ENCODE measurements at places on chromosomes 5 and 9.
A peak's percentile ranks its signal among the peaks of the same experiment; 100 is the strongest.

GRCh38 chr9:118215549-118215948 lies 511.3 kb downstream of the TLR4 start:
- no peak for DNase-seq

DNA sequence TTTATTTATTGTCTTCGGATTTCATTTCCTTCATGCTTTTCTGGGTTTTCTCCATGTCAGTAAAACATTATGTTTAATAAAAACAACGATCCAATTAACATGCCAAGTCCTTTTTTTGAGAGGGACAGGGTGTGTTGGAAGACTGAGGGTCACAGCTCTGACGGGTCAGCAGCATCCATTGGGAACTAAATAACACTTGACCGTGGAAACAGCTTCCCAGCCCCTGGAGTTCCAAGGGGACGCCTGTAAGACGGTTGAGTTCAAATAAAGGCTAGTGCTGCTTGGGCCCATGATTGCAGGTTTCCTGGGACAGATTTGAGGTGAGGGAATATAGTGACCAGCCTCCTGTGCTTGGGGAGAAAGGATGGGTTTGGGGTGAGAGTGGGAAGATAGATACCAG lies 30.4 kb upstream of the NEURL1B start:
- DNase-seq, result no peak

GRCh38 chr5:65390208-65390607 lies 91.5 kb downstream of the ADAMTS6 start:
- no peak for DNase-seq

DNA sequence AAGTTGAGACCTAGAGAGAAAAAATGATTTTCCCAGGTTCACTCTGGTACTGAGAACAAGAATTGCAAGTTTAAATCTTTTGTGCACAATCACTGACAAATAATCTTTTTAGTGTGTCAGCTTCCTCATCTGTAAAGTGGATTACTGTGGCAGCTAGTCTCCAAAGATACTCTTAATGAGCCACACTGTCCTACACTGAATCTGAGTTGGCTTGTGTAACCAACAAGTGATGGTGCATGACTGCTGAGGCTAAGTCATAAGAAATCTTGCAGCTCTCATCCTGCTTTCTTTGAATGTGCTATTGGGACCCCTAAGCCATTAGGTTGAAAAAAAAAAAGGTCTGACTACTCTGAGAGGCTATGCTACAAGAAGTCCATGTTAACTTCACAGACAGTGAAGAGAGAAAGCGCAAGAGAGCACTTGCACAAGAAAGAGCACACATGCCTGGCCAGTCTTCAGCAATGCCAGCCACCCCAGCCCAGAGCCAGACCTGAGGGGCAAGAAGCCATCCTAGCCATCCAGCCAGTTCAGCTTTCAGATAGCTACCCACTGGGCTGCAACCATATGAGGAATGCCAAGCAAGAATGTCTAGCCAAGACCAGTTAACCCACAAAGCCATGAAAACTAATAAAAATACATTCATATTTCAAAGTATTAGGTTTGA lies 419.4 kb downstream of the RAB3C start:
- DNase-seq, result no peak

- DNase-seq, result peak; percentile 69
Observed at GRCh38 chr5:159658266-159658925, 257.9 kb upstream of the ADRA1B start.

DNA sequence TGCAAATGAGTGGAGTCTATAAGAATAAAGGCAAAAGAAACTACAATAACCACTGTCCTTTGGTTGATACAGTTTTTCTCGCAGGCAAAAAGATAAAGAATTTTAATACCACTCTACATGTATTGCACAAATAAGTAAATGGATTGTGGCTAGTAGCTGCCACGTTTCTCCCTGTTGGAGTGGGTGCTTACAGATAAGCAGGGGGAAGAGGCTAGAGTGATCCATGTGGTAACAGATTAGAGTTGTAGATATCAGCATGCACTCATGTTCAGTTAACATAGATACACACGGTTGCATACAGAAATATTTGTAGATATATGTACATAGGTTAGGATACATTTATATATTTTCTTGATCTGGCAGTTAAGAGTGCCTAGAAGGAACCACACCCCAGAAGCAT lies 179.5 kb downstream of the ARHGEF28 start:
- DNase-seq, result no peak

DNA sequence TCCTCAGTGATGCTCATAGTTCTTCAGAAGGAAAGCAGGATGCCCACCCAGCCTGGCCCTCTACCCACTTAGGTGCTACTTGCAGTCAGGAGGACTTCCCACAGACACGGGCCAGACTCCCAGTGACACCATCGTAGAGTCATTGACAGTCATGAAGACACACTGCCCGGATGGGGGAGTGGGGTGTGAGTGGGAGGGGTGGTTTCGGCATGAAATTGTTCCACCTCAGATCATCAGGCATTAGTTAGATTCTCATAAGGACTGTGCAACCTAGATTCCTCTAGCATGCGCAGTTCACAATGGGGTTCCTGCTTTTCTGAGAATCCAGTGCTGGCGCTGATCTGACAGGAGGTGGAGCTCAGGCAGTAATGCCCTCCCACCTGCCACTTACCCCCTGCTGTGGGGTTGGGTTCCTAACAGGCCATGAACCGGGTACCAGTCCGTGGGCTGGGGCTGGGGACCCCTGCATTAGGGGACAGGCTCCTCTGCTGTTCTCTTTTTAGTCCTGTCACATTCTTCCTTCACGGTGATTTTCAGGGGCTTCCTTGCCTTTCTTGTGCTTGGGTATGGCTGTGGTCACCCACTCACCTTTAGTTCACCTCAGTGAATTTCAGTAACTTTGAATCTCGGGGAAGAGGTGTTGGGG lies 88.2 kb upstream of the ANKRD55 start:
- DNase-seq, result no peak

DNA sequence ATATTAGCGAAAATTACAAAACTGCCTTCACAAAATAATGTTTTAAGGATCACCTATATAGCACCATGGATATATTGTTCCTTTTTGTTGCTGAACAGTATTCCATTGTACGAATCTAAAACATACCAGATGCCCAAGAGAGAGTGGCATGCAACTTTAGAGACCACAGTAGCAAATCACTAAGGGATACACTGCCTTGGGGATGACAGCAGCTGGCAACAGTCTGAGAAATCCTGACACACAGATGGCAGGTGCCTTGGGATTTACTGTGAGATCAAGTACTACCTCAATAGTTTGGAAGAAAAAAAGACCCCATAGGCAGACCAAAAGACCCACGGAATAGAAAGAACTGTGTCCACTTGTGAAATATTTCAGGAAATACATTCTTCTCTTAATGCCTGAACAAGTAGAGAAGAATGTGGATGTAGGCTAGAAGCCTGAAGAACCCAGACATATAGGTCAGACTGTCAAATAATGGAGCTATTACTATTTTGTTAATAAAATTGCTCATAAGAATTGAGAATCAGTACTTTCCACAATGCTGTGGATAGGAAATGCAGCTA lies 53.4 kb downstream of the PLPP1 start:
- no peak for DNase-seq

DNA sequence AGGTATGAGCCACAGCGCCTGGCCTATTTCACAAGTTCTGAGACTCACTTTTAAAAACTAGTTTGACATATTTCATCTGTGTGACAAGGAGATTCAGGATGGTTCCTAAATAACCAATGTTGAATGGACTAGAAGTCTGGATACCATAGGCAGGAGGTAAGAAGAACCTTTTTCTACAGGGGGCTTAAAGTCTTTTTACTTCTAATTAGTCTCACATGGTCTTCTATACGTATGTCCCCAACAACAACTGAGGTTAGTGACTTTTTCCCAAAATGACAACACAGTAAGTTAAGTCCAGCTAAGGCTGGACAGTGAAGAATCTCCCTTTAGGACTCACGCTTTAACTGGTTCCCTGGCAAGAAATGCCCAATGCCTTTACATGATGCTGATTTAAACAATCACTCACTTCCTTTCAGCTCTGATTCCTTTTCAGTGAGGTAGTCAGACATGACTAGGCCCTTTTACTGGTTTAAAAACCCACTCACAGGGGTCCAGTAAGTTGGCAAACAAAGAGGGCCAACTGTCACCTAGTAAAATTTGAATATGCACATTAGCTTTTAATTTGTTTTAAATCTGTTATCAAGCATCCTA lies 12.1 kb upstream of the HAUS6 start:
- DNase-seq, result no peak

DNA sequence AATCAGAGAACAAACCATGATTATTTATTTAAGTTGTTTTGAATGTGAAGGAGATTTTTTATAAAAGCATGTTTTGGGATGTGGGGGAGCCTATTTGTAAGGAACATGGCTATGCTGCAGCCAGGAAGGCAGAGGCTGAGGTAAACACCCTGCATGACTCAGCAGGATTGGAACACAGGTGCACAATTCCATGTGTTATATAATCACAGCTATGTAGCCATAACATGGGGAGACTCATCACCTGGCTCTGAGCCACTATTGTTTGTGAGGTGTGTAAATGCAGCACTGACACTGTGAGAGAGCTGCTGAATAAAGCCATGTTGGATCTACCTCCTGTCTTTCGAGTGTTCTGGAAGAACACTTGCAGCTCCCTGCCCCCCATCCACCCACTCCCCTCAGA lies 1009.8 kb downstream of the DNAH5 start:
- DNase-seq, result no peak

DNA sequence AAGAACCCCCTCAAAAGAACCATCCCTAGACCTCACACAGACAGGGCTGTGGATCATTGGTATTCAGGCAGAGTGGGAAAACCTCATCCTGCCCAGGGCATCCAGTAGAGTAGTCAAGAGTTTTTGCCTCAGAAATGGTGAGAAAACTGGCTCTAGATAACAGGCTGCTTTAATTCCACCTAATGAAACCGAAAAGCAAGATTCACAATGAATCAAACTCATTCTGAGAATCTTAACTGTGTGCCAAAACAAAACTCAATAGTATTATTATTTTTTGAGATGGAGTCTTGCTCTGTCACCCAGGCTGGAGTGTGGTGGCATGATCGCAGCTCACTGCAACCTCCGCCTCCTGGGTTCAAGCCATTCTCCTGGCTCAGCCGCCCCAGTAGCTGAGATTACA lies 17.8 kb upstream of the NPM1 start:
- no peak for DNase-seq
